WERI-Rb-1 (cell line): ENCODE measurements at places on chromosomes 3 and 15.

DNA sequence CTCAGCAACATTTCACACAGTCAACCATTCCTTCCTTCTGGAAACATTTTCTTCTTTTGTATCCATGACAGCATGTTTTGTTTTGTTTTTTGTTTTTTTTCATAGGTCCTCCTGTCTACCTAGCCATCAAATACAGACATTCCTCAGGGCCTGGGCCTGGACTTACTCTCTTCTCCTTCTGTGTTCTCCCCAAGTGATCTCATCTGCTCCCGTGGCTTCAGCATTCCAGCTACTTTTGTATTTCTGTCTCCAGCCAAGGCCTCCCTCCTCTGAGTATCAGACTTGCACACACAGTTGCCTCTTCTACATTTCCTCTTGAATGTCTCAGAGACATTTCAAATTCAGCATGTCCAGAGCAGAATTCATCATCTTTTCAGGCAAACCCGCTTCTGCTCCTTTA, 82.4 kb downstream of the HCN4 start:
- DNase-seq, result no peak

- DNase-seq, result peak; percentile 83
These were observed at the start of gene GJD2 for GRCh38 chr15:34754674-34755418. TSS of gene GJD2 (minus strand) at chr15:34754998. CDS start at chr15:34754488, 510 bp downstream.

DNA sequence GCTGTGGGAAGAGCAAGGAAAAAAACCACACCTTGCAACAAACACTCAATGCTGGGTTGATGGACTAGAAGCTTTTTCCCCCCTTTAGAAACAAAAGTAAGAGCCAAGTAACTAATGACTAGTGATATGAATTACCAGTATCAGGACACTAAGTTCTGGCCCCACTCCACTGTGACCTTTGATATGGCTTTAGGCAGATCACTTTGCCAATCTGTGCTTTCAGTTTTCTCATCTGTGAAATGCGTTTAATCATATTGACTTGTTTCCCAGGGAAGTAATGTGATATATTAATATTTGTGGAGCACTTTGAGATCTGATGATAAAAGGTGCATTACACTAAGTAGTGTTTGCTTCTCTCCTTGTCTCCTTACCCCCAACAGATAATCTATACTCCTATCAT, 319.3 kb upstream of the SATB1 start:
- no peak for DNase-seq

DNA sequence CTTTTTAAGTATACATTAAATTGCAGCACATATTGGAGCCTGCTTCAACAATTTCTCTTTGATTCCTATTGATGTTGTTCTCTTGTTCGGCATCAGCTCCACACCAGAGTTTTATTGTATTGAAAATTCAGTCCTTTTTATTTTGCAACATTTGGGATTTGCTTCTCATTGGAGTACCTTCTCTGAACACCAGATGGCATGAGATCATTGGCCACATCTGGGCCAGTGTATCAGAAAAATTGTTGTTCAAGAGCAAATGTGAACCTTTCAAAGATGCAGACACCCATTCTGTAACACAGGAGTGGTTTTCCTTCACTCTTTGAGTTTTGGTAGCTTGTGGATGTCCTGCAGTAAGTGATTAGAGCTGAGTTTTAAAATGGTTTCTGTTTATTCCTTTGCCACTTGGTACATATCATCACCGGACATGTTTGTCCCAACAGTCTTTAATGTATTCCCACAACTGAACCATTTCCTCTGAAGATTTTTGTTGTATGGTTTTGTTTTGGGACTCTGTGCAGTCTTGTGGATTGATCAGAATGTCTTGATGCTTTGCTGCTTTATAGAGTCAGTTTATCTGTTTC, 96.1 kb downstream of the MCTP2 start:
- DNase-seq, result no peak

GRCh38 chr3:78665776-78666469, 1101.9 kb downstream of the ROBO1 start:
- no peak for DNase-seq
